ENCODE measurements at places on chromosomes 3 and 15.
A peak's percentile ranks its signal among the peaks of the same experiment; 100 is the strongest.

DNA sequence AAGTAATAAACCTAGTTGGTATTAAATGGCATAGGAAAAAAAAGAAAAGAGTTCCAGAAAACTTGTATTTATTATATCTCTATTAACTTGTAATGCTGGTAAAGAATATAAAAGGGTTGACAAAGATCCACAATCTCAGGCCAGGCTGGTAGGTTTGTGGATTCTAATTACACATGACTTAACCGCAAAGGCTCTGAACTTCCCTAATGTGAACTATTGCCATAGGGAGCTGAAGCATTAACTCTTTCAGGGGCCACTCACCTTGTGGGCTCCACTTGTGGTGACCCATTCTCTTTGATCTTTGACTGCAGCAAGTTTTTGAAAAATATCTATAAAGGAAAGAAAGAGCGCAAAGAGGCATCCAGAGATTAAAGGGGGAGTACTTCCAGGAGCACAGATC lies 58.5 kb downstream of the NEK10 start:
- DNase-seq, result no peak

DNA sequence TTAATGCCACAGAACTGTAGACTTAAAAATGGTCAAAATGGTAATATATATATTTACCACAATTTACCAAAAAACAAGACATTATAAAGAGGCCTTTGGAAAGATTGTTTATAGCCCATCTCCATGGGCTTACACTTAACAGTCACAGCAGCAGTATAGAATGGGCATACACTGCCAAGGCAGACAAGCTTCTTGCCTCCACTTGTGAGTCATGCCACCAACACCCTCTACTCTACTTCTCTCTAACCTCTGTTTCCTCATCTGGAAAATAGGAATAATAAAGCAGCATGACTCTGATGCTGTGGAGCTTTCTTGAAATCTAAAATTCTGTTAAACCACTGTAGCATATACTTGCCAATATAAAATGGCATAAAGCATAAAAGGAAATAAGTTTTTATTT lies 14.4 kb upstream of the GPR156 start:
- DNase-seq, result no peak

- DNase-seq, result no peak
Observed at GRCh38 chr3:171654809-171655208, 155.5 kb downstream of the PLD1 start.

DNA sequence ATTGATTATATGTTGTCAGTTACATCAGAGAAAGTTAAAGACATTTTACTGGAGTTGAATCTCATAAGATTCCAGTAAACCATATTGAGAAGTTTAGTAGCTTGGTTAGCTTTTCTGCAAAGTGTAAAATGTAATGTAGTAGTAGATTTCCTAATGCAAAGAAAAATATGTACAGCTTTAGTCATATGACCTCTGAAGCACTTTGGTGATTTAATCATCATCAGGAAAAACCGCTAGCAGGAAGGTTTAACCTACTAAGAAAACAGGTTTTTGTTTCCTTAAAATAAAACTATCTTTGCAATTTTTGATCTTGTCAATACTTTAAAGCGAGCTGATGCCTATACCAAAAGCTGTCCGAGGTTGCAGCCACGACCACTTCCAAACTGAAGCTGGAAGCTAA lies 364.6 kb upstream of the ZNF385D start:
- no peak for DNase-seq

GRCh38 chr3:185583925-185584324 lies 2.2 kb upstream of the SENP2 start:
- DNase-seq, result no peak

DNA sequence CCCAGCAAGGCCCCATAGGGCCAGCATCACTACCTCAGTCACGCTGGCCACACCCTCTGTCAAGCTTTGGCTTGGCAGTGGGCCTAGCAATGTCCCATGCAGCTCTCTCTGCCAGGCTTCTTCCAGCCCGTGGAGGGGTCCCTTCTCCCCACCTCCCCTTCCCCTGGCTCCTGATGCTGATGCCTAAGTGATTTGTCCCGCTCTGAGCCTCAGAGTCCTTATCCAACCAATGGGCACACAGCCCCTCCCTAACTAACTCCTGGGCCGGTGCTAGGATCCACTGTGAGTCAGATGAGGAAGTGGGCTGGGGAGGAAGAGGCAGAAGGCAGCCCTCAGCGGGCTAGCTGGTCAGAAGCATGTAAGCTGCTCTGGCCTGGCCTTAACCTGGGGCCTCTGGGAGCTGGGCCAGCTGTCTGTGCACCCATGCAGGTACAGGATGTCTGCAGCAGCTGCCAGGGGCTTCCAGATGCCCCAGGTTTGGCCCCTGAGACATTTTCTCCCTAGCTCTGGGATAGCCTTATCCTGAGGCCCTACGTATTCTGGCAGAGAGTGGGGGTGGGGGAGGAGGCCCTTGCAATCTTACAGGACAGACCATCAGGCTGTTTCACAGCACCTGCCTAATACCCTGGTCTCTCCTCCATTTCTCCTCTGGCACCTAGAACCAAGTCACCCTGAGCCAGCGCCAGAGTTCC lies 740 bp upstream of the ZBTB47 start:
- peak; percentile 90 for DNase-seq

DNA sequence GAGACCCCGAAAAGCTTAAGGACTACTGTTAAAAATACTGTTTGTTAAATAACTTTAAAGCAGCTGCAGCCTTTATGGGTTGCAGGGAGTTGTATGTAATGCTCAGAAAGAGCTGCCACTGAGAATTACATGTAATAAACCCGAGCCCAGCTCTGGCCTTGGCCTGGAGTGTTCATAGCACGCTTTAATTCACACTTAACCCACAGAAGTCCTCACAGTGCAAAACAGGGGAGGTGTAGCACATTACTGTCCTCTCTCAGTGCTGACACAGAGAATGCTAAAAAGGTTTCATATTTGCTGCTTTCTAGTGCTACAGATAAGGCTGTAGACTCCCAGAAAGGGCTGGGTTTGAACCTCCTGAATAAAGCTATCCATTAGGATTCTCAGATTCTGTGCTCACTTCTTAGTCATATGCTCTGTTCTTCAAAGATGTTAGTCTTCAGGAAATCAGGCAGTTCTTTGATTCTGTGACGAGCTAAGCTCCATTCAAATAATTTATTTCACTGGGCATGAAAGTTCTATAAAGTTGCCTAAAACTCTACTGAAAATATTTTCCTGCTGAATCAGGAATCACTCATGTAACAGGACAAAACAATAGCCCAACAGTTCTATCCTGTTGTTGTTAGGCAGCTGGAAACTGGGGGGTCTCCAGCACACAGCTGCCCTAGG lies 108.0 kb downstream of the SENP2 start:
- DNase-seq, result no peak

- no peak for DNase-seq
Observed at GRCh38 chr15:25022233-25022632, 67.4 kb downstream of the SNRPN start.

DNA sequence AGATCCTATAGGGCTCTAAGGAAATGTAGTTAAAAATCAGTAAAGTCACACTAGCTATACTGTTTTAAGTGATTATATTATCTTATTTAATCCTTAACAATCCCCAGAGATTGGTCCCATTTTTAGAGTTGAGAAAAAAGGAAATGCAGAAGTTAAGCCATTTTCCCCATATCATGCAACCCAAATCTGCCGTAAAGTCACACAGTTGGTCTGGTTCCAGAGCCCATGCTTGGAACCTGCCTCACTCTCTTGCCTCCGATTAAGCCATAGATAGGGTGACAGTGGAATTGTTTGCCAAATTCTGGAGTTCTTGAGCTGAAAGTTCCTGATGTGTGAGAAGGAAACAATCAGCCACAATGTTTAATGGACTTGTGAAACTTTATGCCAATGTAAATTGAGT lies 2.3 kb upstream of the P2RY13 start:
- no peak for DNase-seq

DNA sequence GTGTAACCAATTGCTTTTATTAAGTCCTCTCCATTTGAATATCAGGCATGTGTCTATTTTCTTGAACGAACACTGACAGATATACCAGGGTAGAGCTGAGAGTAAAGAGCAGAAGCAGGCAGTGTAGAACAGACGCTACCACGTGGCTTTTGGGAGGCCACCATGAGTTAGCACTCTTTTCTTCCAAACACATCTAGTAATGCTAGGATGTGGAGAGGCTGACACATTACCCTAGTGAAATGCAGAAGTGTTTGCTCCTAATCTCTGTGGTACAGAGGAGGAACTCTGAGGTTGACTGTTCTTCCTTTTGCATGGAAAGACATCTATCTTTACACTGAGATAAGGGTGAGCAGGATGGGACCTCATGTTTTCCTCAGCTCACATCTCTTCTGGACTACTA lies 216.3 kb downstream of the SATB1 start:
- no peak for DNase-seq

DNA sequence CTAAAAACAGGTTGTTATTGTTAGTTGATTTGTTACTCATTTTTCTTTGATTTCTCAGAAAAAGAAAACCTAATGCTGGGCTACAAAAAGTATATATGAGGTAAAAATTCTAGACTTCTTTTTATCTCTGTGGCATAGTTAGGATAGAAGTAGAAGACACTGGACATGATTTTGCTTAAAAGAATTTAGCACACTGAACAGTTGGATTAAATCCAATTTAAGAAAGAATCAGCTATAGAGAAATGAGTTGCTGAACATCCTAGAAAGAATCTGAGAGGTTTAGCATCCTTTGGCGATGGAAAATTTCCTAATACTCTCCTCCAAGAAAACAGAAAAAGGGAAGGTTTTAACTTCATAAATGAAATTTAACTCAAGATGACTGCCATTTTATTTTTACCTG lies 259.7 kb downstream of the TBL1XR1 start:
- no peak for DNase-seq

- DNase-seq, result no peak
Observed at GRCh38 chr3:195004512-195005250, 266.3 kb downstream of the XXYLT1 start.

DNA sequence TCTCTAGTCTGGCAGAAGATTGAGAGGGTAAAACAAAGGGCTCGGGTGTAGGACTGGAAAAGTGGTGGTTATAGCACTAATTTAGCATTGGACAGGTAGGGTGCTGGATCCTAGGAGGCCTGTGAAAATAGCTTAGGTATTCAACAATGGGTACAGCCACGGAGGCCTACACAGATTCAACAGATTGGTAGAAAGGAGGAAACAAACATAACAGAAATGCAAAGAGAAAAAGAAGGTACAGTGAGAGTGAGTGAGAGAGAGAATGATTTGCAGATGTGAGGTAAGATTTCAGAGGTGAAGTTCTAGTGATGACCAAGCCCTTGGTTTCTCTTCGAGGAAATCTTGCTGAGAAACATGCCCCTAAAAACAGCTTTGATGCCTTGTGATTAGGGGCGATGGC lies 37.9 kb downstream of the ADIPOQ start:
- no peak for DNase-seq

GRCh38 chr3:17063596-17063995 lies 178.8 kb downstream of the PLCL2 start:
- DNase-seq, result no peak

DNA sequence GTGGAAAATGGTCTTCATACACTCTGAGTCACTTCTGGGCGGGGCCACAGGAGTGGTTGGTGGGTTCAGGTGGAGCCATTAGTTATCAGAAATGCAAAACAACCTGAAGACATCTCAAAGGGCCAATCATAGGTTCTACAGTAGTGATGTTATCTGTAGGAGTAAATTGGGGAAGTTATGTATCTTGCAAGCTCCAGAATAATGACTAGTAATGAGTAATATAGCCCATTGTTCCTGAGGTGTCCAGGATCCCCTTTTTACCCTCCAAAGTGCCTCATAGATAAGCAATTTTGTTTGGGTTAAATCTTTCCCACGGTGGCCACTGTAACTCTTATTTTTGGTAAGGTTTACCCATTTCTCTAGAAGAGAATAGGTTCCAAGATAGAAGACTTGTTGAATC lies 91.7 kb downstream of the PIK3R4 start:
- no peak for DNase-seq

- DNase-seq, result peak; percentile 40
Observed at GRCh38 chr3:70982700-70983140, 600.8 kb downstream of the FOXP1 start.

DNA sequence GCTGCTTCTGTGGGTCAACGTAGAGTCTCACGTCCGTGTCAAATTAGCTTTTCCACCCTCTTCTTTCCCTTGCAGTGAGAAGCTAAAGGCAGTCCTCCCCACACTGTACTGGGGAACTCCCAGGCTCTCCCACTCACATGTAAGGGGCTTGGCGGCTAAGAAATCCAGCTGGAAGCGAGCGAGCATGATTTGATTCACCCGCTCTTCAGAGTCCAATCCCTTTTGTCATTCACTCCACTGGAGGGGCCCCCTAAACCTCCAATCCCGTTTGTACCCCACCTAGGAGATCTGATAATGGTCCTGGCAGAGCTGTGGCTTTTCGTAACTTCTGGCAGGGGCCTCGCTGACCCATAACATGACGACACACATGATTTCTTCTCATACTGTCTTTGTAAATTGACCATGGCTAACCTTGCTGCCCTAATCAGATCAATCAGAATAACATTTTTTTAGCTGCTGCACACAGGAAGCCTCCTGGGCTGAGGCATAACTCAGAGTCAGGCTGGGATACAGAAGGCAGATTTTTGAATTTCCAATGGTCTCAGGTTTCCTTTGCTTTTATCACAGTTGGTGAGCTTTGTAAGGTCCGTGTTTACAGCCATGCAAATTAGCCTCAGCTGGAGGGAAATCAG lies 235.2 kb downstream of the GREM1 start:
- DNase-seq, result no peak

- DNase-seq, result no peak
Observed at GRCh38 chr3:37991823-37992222, 1.2 kb downstream of the VILL start.

GRCh38 chr15:32849769-32850668 lies 132.2 kb downstream of the GREM1 start:
- peak; percentile 15 for DNase-seq

GRCh38 chr3:64890006-64890405 lies 202.2 kb upstream of the ADAMTS9 start:
- no peak for DNase-seq

GRCh38 chr3:46953234-46954010 lies 23.1 kb downstream of the CCDC12 start:
- DNase-seq, result no peak

- DNase-seq, result no peak
Observed at GRCh38 chr3:131454501-131454900, 48.3 kb downstream of the MRPL3 start.

- no peak for DNase-seq
Observed at GRCh38 chr3:76954412-76954811, 85.5 kb upstream of the ROBO2 start.

- no peak for DNase-seq
Observed at GRCh38 chr3:133963657-133964396, 65.9 kb downstream of the SLCO2A1 start.

Data from H54 (cell line).